ENCODE measurements at places on chromosomes 12 and 14. TPM values are rescaled to one million over a fixed set of nuclear protein-coding genes. Genes with fewer than 3 reads are reported as not detected.
A peak's percentile ranks its signal among the peaks of the same experiment; 100 is the strongest.

DNA sequence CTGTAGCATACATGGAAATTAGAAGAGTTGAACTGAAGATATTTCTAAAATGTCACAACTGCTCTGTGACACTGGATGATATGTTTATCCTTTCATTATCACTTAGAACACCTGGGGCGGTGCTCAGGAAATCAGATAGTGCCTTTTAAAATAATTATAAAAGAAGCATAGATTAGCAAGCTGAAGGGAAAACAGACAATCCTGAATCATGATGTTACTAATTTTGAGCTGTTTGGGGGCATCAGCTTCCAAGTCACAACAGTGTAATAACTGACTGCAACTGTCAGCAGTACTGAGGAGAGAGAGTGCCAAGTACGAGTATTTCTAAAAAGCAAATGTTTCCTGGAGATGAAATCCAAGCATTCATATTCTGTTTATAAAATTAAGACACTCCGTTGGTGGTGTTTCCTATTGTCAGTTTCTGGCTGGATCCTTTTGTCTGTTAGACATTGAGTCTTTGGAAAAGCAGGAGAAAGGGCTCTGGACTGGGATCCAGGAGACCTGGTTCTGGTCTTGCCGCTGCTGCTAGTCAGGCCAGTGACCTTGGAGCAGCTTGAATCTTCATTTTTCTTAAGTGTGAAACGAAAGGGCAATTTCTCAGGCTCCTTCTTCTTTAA lies 380.1 kb downstream of the EGLN3 start:
- no peak for DNase-seq

DNA sequence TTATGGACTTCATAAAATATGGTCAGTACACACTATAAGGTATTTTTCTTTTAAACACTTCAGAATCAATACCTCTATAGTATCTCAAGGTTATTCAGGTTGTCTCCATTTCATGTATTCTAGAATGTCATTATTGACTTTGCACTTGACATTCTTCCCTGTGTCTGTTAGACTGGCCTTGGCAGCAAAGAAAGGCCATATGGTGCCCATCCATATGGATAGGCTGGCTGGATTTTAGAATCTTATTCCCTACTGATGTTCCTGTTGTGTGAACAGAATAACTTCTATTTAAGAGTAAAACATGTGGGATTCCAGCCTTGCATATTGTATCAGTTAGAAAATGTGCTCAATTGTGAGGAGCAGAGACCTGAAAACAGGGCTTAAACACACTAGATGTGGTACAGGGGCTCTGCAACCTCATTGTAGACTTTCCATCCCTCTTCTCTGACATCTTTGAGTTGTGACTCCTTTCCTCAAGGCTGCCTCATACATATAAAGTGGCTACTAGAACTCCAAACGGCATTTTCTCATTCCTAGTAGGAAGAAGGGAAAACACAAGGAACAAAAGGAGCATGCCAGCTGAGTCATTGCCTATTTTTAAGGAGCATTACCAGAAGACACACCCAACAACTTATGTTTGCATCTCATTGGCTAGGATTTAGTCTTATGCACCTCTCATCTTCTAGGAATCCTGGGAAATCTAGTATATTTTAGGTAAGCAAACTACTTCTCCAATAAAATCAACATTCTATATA lies 221.2 kb upstream of the TMPO start:
- DNase-seq: no peak

DNA sequence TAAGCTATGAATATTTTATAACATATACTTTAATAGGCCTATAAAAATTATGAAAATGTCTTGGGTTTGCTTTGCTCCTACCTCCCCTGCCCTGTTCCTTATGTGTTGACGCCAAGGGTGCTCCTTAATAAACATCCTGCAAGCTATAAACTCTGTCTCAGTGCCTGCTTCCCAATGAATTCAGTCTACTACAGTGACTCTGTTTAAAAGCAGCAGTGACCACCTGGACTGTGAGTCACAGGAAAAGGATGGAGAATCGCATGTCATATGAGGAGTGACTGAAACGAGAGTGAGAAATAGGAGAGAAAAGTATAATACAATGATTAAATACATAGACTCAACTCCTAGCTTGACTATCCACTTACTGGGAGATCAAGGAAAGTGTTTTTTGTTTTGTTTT lies 41.1 kb upstream of the CFAP54 start:
- DNase-seq: no peak

DNA sequence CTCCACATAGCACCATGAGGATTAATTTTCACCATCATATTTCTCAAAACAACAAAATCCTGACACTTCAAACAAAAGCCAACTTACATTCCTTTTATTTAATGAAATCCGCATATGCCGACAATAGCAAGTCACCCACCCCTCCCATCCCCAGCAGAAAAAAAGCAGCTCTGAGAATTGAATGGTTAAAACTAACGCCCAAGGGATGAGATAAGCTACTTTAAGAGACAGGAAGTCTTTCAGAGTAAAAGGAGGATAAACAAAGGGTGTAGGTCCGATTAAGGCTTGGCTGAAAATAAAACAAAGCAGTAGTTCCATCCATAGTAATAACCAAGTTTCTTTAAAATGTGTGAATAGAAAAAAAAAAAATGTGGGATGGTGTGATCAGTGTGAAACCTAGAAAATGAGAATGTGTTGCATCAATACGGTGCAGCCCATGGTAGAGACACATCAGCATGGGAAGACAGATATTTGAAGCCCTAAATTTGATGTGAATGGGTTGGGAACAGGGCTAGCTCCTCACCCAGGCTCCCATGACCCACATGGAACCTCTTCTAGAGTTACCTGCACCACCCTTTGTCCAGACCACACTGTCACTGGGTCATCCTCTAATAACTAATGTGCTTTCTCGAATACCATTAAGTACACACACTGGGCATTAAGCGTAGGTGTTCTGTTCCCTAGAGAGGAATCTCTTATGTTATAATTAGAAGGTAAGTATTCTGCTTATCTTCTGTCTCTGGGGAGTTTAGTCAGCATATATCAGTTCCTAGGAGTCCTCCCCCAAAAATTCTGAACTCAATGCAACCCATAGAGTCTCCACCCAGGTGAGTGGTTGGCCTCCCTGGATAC lies 31.7 kb downstream of the RTRAF start:
- DNase-seq: no peak

- peak; percentile 46 for DNase-seq
These were observed 120.5 kb upstream of the DDHD1 start for GRCh38 chr14:53273671-53274072.

GRCh38 chr14:21104448-21105060 lies 3.7 kb downstream of the TMEM253 start:
- DNase-seq: peak; percentile 80

DNA sequence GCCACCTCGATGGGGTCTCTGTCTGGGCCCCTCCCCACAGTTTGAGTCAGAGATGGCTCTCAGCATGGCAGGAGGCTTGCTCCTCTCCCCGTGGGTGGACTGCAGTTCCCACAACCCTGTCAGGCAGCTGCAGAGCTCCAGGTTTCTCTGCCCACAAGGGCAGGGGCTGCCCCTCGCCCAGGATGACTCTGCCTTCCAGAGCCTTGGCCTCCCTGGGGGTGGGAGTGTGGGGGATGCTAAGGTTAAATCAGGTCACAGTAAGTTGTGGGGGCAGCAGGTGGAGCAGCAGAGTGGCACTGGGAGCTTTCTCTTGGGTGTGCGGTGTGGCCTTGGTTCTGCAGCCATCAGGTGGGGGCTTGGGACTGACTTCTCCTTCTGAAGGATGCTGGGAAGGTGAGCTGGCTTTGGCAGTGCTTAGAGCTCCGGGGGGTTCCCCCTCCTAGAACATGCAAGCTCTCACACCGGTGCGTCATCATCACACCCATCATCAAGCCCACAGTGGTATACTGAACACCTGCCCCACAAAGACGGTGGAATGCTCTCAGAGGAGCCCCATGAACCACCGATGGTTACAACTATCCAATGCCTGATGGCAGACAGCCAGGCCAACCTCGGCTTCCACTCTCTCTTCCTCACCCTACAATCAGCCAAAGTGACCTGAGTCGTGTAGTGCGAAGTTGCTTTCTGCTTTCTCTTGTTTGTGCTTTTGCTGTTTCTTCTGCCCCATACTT lies 39.7 kb downstream of the ERH start:
- DNase-seq: no peak

DNA sequence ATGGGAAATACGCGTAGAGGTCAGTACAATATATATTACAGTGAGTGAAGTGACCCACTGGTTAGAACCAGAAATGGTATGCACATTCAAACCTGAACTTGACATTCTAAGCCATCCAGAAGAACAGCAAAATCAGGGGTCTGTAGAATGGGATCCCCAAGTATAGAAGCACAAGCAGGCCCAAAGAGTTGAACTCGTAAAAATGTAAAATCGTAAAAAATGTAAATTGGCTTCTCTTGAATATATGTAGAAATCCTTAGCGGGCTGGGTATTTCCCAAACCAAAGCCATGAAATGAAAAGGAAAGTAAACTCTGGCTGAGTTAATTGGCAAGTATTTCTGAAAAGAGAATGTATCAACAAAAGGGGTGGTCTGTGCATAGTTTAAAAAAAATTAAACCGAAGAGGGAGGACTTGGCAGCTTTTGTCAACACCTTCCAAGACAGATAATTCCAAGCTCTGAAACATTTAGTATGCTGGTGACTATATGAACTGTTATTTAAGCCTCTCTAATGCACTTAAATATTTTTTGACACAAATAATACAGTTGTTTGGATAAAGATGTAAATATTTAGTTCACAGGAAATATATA lies 1505.6 kb upstream of the FLRT2 start:
- no peak for DNase-seq

GRCh38 chr12:104201238-104202001 lies 14.2 kb upstream of the TXNRD1 start:
- DNase-seq: peak; percentile 71

GRCh38 chr12:100398307-100398706 lies 41.4 kb downstream of the SLC17A8 start:
- DNase-seq: no peak

- no peak for DNase-seq
These were observed 96.9 kb downstream of the EML5 start for GRCh38 chr14:88695870-88696269.

DNA sequence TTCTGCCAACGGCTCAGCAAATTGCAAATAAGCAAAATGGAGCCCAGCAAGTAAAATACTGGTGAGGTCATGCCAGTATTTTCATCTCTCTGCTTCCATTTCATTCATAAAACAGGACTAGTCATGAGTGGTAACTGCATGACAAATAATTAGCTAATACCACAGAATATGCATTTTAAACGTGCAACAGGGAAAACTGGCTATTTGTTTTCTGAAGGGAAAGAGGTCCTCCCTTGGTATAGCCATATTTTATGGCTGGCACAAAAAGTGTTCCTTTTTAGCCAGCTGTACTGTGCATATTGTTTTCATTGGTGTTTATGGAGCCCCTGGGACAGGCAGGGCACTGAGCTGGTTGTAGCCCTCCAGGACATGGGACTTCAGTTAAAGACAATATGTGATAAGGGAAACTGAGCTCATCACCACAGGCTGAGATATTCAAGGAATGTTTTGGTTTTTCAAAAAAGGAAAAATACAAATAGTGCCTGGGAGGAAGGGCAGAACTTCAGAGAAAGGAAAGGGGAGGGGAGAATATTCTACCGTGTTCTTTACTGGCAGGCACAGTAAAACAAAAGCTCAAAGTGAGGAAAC lies 26.1 kb upstream of the FOXN3 start:
- no peak for DNase-seq

DNA sequence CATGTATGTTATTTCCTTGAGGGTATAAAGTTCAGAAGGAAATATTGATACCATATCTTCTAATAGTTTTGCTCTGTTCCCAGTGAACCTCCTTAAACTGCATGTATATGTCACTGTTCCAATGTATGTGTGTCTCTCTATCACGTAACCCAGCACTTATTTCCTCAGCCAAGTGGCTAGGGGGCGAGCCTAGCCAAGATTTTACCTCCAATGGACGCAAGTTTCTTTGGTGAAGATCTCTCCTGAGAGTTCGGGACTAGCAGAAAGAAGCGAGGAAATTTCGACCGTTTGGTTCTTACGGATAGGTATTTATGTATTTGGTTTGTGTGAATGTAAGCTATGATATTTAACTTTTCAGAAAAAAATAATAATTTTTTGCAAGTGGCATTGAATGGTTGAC lies 2.5 kb downstream of the SFSWAP start:
- no peak for DNase-seq

DNA sequence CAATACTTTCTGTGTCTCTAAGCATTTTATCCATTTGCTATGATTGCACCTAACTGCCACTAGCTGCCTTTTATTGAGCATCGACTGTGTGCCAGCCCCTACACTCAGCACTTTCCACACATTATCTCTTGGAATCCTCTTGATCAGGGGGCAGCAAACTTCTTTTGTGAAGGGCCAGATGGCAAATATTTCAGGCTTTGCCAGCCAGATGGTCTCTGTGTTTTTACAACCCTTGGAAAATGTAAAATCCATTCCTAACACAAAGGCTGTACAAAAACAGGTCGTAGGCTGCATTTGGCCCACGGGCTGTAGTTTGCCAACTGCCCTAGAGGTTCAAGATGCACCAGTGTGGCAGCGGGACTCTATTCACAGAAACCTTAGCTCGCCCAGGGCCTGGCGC lies 19.5 kb downstream of the FOXN4 start:
- DNase-seq: no peak

DNA sequence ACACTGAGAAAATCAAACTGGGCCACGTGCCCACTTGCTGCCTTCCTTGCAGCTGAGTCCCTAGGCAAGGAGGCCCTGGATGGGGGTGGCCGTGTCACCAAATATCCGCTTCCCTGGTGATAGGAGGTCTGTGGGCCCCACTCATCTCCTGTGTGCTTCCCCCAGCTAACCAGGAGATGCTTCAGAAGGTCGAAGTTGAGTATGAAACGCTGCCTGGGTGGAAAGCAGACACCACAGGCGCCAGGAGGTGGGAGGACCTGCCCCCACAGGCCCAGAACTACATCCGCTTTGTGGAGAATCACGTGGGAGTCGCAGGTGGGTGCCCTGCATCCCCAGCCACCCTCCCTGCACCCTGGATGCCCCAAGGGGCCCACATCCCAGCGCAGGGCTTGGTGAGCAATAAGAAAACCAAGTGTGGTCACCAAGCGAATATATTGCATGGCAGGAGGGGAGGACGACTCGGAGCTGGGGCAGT lies 6.8 kb upstream of the SIVA1 start:
- DNase-seq: no peak

- no peak for DNase-seq
These were observed 30.2 kb downstream of the DNAL1 start for GRCh38 chr14:73674986-73675385.

- DNase-seq: no peak
These were observed 46.6 kb downstream of the KSR2 start for GRCh38 chr12:117921929-117922777.

GRCh38 chr14:101780390-101780789 lies 18.9 kb downstream of the PPP2R5C start:
- no peak for DNase-seq

GRCh38 chr14:73457041-73457923 lies 1.1 kb downstream of the NUMB start:
- peak; percentile 32 for DNase-seq

Gene MYBPC1
- not detected for total RNA-seq

Gene ADAMTS20
- total RNA-seq: not detected

Gene FAM222A
- total RNA-seq: 2.4 TPM

Gene SERPINA10
- total RNA-seq: not detected

Gene DCAF5
- 46.0 TPM for total RNA-seq

Gene FOXN4
- total RNA-seq: 5.1 TPM

Gene RERG
- total RNA-seq: not detected

Data from OCI-LY7 (cell line).